ENCODE measurements at places on chromosomes 7 and 10. TPM values are rescaled to one million over a fixed set of nuclear protein-coding genes. Genes with fewer than 3 reads are reported as not detected.
A peak's percentile ranks its signal among the peaks of the same experiment; 100 is the strongest.

GRCh38 chr7:3955751-3956696 lies 655.0 kb downstream of the SDK1 start:
- DNase-seq = no peak

DNA sequence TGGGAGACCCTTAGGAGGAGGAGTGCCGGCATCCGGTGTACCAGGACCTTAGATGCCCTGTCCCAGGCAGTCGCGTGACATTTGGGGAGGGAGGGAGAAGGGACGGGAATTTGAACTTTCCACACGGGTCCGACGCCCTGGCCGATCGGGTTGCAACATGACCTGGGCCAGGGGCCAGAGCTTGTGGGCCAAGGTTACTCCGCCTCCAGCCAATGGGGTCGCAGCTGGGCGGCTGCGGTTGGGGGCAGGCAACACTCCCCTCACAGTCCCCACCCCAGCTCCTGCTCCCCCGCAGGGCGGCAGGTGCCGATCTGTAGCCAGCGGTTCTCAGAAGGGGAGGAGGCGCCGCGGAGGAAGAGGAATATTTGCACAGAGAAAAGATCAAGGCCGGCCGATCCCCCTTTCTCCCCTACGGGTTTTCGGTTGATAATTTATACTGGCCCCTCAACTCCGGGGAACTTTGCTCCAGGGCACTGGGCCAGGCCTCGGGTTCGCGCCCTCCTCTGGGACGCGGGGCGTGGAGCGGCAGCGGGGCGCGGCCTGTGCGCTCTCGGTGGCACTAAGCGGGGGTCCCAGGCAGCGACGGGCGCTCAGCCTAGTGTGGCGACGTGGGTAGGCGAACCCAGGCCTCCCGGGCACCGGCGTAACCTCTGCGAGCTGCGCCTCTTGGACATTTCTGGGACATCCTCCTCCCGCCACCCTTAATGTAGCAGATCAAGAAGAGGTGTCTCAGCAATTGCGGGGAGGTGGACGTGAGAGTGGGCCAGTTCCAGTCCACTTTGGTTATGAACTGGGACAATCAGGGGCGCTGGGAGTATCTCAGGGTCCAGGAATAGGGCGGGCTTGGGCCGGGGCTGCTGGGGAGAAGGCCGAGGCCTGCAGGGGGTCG lies 1.2 kb downstream of the MLXIPL start:
- DNase-seq = peak; percentile 63

DNA sequence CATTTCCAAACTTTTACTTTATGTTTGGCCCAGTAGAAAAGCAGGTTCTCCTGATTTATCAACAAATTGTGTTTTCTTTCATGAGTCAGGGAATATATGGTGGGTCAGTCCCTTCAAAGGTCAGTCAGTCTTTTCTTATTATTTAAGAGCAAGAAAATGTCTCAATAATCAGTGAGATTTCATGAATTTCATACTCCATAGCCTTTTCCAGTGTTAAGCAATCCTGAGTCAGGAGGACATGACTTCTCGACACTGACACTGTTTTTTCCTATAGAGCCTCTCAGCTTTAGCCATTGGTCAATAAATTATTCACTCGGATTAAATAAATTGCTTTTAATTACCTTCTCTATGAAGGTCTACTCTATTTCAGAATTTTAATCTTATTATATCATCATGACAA lies 334.5 kb downstream of the SORCS1 start:
- DNase-seq = no peak

DNA sequence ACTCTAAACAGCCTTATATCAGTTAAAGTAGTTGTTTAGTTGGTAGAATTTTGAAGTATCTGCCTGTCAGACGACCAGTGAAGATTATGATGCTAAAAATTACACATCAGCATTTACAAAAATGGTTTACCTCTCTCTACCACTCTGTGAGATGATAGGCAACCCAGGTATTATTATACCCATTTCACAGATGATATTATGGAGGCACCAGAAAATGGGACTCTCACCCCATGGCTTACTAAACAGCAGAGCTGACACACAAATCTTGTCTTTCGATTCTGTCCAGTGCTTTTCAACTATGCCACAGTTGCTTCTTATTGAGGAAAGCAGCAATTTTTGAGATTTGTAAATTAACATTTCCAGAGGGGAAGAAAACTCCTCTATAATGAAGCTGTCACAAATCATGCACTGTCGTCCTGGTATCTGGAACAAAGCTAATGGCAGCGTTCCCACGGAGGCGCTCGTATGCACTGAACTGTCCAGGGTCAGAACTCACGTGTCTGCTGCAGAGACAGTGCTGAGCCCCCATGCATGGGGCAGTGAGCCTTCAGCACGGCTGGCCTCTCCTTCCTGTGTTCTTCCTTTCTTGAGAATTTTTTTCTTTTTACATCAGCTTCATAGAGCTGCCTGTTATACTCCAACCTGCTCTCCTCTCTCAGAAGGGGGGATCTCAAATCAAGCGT lies 381.1 kb downstream of the SDK1 start:
- DNase-seq = no peak

- DNase-seq = no peak
Measured at GRCh38 chr10:30415593-30415992, 18.4 kb upstream of the MAP3K8 start.

Gene SOSTDC1
- total RNA-seq = 8.0 TPM
